Activated T-helper 1 cell treated with Interleukin-2 at 50 U/mL for 16 hours (primary cell): ENCODE measurements at places on chromosomes 4 and X.

GRCh38 chr4:150679765-150680343 lies 97.9 kb downstream of the MAB21L2 start:
- no peak for DNase-seq

DNA sequence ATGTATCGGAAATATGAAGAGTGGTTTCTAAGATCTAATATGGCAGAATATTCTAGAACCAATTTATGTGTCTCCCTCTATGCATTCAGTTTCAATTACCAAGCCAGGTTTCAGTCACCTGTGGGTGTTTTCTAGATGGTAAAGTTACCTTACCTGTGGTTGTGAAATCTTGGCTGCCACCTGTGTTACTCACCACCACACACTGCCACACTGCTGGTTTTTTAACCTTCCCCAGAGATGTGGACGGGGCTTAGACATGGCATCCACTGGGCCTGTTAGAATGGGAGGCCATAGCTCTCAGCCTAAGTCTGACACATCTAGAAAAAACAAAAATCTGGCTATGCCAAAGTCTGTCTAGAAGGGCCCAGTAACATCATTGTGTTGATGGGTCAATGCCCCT lies 896.5 kb upstream of the PABPC4L start:
- DNase-seq: no peak

DNA sequence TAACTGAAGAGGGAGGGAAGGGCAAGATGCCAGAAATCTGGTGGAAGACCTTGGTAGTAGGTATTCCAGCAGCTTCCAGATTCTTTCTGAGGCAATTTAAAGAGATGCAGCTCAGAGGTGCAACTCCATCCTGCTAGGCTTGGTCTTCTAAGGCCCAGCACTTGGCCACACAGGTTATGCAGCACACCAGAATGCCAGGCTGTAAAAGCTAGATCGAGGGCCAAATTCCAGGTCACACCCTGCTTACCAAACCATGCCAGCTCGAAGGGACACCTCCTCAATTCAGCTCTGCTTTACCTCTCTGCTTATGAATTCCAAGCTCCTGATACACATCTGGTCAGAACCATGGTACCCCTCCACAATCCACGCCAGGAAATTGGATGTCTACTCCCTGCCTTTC lies 19.8 kb upstream of the ATXN3L start:
- no peak for DNase-seq

- no peak for DNase-seq
Observed at GRCh38 chrX:16714504-16714903, 2.0 kb upstream of the CTPS2 start.

DNA sequence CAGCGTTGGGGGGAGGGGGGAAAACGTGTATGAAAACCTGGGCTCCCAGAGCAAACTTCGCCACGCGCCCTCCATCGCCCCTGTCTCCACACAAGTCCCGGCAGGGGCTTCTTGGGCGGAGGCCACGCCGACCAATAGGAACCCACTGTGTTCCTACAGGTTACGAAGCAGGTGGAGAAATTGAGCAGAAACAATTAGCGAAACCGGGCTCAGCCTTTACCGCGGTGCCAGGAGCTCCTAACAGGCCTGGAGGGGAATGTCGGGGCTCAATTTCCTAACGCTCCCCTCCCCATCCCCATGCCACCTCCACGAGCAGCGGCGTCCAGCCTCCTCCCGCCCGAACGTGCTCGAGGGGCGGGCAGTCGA lies 589 bp upstream of the KIT start:
- DNase-seq: no peak

GRCh38 chr4:79250887-79251286 lies 75.0 kb downstream of the NAA11 start:
- DNase-seq: no peak

- DNase-seq: no peak
Observed at GRCh38 chr4:2451821-2452785, 16.8 kb upstream of the RNF4 start.

- DNase-seq: no peak
Observed at GRCh38 chrX:97471071-97471470, 587.4 kb downstream of the RPA4 start.

GRCh38 chr4:143362349-143363046 lies 25.8 kb downstream of the GAB1 start:
- DNase-seq: no peak

DNA sequence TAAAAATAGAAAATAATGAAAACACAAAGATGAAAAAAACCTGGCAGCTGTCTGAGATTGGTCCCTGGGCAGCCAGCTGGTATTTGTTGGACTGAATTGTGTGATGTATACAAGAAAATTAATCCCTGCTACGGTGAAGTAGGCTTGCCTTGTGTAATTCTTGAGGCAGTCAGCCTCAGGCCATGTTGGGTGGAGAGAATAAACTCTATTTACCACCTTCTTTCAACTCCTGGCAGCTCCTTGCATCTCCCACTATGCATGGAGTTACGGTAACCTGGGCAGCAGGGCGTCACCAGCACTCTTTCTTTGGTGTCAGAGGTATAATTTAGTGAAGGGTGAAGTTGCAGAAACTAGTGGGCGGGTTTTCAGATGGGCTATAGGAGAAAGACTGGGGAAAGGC lies 3.5 kb downstream of the SPIN2A start:
- no peak for DNase-seq

DNA sequence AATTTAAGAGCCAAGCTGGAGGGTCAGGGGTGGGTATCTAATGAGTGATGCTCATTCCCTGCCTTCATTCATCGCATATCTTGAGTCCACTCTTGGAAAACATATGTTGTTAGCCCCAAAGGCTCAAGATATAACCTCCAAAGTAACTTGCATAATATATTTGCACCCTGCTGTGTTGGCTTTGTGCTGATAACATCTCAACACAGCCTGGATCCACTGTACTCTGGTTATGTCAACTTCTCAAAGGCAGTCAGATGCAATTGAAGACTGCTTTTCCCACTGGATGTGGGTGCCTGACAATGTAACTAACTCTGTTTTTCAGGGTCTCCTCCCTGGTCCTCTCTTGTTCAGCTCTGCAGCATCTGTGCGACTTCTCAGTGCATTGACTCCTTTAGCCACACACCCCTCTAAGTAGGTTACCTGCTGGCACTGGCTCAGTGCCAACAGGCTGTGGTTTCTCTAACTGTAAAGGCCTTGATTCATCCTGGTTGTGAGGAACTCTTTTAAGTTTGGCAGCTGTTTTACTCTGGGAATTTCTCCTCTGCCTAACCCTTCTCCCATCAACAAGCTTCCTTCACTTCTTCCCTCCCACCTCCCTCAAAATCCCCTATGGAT lies 28.1 kb downstream of the SLC16A2 start:
- peak; percentile 1 for DNase-seq

GRCh38 chrX:129665916-129666644 lies 11.3 kb upstream of the APLN start:
- no peak for DNase-seq

DNA sequence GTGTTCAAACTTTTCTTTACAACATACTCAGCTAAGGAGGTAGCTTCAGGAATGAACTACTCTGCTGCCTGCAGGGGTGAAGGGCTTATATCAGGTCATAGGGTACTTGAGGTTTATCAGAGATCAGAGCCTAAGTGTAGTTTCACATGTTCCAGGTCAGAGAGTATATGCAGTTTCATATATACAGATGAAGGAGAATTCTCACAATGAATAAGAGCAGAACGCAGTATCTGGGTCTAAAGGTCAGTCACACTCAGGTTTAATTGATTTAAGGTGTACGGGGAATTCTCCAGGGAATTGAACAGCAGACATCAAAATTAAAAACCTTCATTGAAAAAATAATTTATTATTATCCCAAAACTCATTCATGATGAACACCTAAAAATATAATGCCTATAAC lies 700.6 kb downstream of the TECRL start:
- no peak for DNase-seq

DNA sequence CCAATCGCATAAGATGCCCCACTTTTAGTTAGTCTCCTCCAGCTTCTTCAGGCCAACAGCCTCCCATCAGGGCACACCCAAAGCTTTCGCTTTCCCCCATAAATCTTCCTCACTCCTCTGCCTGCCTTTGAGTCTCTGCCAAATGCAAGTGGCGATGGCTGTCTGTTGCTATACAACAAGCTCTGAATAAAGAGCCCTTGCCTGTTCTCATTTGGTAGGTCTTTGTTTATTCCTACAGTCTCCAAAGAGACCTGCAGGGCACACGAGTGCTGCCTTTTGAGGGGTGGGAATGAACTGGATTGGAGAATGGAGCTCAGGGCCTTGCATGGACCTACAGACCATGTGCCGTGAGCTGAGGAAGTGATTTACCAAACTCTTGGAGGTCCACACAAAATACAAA lies 52.2 kb upstream of the SOD3 start:
- no peak for DNase-seq

DNA sequence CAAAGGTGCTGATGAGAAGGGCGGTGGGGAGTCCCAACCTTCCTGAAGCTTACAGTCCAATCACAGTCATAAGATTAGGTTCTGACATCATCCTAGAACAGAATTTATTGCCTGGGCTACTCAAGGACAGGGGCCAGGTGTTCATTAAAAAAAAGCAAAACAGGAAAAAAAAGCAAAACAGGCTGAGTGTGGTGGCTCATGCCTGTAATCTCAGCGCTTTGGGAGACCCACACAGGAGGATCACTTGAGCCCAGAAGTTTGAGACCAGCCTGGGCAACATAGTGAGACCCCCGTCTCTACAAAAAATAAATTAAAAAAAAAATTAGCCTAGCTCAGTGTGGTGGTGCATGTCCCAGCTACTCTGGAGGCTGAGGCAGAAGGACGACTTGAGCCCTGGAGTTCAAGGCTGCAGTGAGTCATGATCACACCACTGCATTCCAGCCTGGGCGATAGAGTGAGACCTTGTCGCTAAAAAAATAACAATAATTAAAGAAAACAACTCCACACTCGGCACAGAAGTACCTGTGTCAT lies 3.0 kb downstream of the RAB9A start:
- no peak for DNase-seq
